Stimulated activated CD4-positive, alpha-beta T cell treated with anti-CD3 and anti-CD28 coated beads, Interleukin-1b, Interleukin-23, amount 100 ng/mL, for 48 hours (primary cell): ENCODE measurements at places on chromosomes 13 and 19.

DNA sequence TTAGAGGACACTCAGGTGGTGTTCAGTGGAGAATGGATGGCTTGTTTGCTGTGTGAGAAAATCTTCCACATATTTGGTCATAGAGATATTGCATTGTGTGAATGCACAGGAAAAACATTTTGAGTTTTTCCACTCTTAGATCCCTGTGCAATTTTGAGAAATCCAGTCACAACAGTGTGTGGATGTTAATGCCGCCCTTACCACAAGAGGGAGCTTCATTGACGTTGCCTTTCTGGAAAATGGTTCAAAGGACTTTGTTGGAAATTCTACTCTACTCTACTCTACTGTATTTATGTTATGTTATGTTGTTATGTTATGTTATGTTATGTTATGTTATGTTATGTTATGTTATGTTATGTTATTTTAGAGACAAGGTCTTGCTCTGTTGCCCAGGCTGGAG, 13.4 kb downstream of the ZNF20 start:
- no peak for DNase-seq

DNA sequence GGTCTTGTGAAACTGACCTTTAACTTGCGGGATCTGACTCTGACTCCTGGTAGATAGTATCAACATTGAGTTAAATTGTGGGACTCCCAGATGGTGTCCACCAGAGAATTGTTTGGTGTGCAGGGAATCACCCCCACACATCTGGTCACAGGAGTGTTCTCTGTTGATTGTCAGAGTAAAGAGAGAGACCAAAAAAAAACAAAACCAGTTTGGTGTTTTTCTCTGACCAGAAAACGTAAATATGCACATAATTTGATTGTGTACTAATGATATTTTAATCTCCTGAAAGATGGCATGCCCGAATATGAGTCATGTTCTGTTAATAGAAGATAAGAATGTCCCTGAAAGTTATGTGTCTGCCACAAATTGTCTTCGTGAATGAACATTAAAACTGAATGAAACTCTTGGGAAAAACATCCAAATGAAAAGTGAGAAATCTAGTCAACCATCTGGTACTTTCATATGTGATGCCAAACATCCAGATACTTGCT, 118.5 kb upstream of the GPC6 start:
- DNase-seq = no peak

GRCh38 chr13:48600374-48601364, 53.1 kb upstream of the CYSLTR2 start:
- no peak for DNase-seq

DNA sequence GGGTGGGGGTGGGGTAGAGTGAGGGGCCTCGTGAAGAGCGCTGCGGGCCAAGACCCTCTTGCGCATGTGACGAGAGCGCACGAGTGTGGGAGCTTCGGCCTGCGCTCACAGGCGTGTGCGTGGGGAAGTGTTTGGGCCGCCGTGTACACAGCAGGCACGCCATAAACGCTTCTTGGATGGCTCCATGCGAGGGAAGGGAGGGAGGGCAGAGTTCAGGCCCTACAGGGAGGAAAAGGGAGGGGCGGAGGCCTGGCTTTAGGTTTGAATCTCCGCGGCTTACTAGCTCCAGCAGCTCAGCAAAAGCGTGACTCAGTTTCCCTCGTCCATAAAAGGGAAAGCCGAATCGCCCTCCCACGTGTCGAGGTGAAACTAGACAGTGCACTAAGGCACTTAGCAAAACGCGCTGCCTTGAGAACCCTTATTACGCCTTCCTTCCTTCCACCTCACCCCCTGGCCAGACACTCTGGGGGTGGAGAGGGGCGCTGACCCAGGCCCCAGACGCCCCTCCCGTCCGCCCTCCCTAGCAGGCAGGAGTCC, 12.5 kb downstream of the GADD45B start:
- DNase-seq = no peak

DNA sequence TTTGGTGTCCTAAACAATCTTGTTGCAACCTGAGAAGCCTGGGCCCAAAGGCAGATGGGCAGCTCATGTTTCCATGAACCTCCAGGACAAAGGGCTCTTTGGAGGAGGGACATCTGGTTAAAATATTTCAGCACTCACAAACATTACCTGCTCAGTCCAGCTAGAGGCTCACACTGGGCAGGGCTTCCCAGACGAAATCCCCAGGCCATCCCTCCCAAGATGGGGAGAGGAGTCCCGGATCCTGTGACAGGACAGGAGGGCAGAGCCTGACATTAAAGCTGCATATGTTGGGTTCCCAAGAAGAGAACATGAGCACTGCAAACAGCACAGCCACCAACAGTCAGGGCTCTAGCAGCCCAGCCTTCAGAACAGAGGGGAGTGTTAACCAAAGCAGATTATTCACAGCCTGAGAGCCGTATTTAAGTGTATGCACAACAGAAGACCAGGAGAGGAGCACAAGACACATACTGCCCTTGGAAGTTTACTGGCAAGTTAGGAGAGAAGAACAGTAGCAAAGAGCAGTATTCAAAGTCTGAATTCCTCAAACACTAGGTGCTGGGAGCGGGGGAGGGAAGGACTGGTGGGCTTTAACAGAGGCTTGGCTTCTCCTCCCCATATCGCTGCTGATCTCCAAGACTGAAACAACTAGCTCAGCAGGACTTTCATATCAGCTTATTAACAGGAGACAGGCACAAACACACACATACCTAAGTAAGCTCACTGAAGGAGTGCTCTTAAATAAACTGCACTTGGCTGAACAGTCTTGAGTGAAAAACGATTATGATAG, 12.3 kb downstream of the ATP7B start:
- DNase-seq = no peak

DNA sequence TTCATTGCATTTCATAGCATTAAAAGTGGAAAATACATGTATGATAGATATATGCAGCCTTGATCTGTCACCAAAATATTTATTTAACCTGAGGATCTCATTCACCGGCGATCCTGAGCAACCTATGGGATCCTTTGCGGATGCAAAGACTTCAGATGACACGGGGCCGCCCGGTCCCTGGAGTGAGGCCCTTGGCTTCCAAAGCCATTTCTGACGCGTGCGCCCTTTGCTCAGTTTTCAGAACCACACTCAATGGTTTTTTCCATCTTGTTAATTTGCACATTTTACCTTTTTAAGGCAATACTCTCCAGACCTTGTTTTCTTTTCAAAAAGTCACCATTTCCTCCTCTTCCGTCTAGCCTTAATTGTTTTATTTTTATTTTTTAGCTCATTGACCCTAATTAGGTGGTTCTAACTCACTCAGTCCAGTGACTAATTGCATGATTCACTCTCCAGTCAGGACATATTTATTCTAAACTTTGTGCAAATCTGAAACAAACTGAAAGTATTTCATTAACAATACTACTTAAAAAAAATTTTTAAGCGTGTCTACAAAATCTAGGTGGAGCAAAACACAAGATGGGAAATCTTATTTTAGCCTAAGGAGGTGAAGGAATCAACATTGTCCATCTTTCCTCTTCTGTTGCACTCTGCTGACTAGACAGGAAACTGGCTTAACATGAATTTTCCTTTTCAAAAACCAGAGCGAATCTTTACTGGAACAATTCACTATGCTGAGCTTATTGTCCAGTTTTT, 47.9 kb downstream of the COL4A1 start:
- DNase-seq = no peak

DNA sequence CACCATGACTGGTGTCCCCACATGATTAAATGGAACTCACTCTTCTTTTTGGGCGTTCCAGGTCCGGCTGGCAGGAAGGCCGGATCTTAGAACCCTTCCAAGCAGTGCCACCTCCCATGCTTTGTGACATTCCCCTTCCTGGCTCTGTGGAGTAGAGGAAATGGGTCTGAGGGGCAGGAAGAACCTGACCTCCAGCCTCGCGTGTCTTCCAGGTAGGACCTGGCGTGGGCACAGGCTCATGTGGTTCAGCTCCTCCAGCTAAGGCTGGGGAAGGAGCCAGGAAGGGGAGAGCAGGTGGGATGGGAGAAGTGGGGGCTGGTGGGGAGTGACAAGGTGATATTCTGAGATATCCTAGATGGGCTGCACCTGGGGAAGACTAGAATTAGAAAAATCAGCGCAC, 2.1 kb downstream of the TMEM255B start:
- no peak for DNase-seq

DNA sequence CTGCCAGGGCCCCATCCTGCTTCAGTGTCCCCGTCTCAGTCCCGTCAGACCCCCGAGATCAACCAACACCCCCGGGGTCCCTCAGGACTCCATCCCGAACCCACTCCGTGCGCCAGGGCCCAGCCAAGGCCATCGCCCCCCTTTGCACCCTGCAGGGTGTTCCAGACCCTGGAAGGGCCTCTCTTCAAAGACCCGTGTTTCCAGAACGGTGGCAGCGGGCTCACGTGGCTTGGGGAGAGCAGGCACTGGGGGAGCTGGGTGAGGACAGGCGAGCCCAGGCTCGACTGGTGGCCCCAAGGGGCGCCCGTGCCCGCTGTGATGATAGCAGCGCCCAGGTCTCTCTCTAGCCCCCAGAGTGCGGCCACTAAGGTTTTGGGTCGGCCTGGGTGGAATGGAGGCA, 1.4 kb downstream of the KASH5 start:
- no peak for DNase-seq

- DNase-seq = no peak
These were observed 10.7 kb downstream of the EPSTI1 start for GRCh38 chr13:42981317-42981716.

DNA sequence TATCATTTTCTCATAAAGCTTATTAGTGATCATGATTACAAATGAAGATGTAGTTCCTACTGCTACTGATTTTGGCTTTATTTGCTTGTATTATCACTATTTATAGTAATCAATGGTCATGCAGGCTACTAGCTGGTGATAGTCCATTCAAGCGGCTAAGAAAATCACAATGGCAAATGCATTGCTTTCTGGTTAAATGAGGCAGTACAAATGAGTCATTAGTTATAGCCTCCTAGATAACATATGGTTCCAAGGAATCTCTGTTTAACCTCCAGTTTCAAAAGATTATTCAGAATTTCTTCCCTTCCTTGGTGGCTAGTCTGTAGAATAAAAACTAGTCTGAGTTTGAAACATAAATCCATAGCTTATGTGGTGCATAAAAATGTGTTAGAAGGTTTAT, 141.3 kb upstream of the HTR2A start:
- no peak for DNase-seq

DNA sequence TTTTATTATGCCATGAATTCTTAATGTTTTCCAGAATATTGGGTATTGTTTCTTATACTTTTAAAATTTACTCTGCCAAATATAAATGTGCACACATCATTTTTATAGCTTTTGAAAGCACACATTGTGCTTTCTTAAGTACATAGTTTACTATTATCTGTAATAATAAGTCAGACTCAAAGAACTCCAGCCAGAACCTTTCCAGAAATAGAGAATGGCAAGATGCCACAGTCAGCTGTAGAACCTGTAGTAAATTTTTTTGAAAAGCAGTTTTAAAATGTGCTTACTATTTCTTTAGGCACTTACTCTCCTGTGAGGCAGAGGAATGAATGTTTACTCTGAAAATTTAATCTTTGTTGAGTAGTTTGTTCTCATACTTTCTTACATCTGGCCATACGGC, 1287.1 kb downstream of the PCDH9 start:
- no peak for DNase-seq

DNA sequence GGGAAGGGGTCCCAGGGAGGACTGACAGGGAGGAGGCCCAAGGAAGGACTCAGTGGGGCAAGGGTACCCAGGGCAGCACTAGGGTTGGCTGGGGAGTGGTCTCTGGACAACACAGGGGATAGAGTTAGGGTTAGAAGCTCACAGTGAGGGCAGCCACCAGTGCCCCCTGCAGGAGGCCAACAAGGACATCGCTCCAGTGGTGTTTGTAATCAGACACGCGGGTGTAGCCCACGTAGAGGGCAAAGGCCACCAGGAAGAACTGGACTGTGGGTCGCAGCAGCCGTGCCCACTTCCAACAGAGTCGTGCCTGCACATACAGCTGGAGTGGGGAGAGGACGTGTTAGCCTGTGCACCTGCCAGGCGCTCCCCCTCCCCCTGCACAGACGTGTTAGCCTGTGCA, 9.2 kb downstream of the PLPP2 start:
- DNase-seq = no peak

DNA sequence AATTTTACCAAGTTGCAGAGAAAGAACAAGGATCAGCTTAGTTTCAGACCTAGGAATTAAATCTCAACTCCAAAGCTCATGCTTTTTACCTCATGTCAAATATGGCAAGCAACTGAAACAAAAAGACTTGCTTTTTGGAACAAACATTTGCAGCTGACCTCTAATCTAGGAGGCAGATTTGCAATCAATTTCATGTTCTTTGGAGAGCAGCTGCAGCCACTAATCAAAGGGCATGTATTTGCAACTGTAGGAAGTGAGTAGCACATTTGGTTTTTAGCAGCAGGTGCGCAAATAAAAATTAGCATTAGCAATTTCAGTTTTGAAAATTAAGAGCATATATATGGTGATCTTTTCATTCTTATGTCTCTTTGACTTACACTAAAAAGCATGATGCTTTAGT, 459.3 kb upstream of the SLC10A2 start:
- no peak for DNase-seq

DNA sequence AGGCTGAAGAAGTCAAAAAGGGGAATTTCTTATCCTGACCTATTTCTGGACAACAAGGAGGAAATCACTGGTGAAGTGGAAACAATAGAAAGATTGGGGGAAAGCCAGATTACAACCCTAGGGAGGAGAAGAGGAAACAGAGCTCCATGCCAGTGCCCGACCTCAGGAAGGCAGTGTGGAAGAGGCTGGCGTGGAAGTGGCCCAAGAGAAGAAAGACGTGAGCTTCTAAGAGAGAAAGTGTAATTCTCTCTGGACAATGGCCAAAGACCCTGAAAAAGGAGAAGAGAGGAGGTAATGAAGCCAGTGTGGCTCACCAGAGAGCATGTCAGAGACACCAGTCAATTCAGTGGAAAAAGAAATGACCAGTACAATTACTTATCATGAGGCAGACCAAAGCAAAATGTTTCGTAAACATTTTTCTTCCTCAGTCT, 52.6 kb upstream of the URAD start:
- DNase-seq = no peak

GRCh38 chr19:18682807-18683108, 722 bp upstream of the CRTC1 start:
- no peak for DNase-seq

GRCh38 chr13:114104655-114105520, 27.5 kb downstream of the RASA3 start:
- no peak for DNase-seq

DNA sequence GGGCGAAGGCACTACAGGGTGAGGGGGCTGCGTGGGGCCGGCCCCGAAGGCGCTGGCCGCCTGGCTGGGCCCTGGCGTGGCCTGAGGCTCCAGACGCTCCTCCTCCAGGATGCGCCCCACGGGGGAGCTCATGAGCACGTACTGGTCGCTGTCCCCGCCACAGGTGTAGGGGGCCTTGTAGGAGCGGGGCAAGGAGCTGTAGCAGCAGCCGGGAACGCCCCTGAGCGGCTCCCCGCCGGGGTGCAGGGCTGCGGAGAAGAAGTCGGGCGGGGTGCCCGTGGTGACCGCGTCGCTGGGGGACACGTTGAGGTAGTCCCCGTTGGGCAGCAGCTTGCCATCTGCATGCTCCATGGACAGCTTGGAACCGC, 3.0 kb downstream of the IRS2 start:
- DNase-seq = no peak

- DNase-seq = no peak
These were observed 14.3 kb upstream of the ZNF667 start for GRCh38 chr19:56491399-56491798.

GRCh38 chr13:108690726-108691125, 61.3 kb downstream of the MYO16 start:
- no peak for DNase-seq

- DNase-seq = no peak
These were observed 191.0 kb upstream of the NBEA start for GRCh38 chr13:34751044-34751443.

GRCh38 chr13:62043600-62043999, 628.0 kb upstream of the PCDH20 start:
- DNase-seq = no peak
